Epithelial cell of alveolus of lung (primary cell): ENCODE measurements at places on chromosomes 1 and 21. TPM values are rescaled to one million over a fixed set of nuclear protein-coding genes. Genes with fewer than 3 reads are reported as not detected.

The NBPF20 gene
- total RNA-seq: 1.0 and 2.5 TPM in 2 replicates

The TFF3 gene
- 0.52 TPM in 1 of 2 replicates, not detected in the other for total RNA-seq

The PRMT6 gene
- total RNA-seq: 17.6 and 27.2 TPM in 2 replicates

The LCE1E gene
- total RNA-seq: not detected in 2 replicates

The HUNK gene
- not detected in 2 replicates for total RNA-seq

The DMRTA2 gene
- under 0.01 TPM in 1 of 2 replicates, not detected in the other for total RNA-seq

The CTBS gene
- total RNA-seq: 11.9 and 21.2 TPM in 2 replicates

The FAM72D gene
- total RNA-seq: 0.40 and 1.6 TPM in 2 replicates

The FLG gene
- total RNA-seq: under 0.01 TPM in 1 of 2 replicates, not detected in the other

The RGSL1 gene
- total RNA-seq: not detected in 2 replicates

The MYCL gene
- 0.32 and 0.52 TPM in 2 replicates for total RNA-seq

The HES2 gene
- total RNA-seq: 0.08 and 5.0 TPM in 2 replicates

The HEYL gene
- total RNA-seq: 0.48 and 14.0 TPM in 2 replicates

The BPNT1 gene
- 19.1 and 25.9 TPM in 2 replicates for total RNA-seq

The AIRE gene
- 0.08 TPM in 1 of 2 replicates, not detected in the other for total RNA-seq

The FNDC7 gene
- 0.13 TPM in 1 of 2 replicates, not detected in the other for total RNA-seq

The MAP3K21 gene
- 0.24 and 0.78 TPM in 2 replicates for total RNA-seq

The MAP1LC3C gene
- total RNA-seq: not detected in 2 replicates

The CFAP107 gene
- not detected in 2 replicates for total RNA-seq

The S100A3 gene
- total RNA-seq: 3.7 and 7.1 TPM in 2 replicates

The TNFSF4 gene
- 3.3 and 100 TPM in 2 replicates for total RNA-seq

The IL12RB2 gene
- not detected in 2 replicates for total RNA-seq

The CFH gene
- total RNA-seq: 50.0 and 121 TPM in 2 replicates

The PPOX gene
- total RNA-seq: 10.9 and 12.7 TPM in 2 replicates

The MEGF6 gene
- 2.8 and 3.8 TPM in 2 replicates for total RNA-seq

The NBPF6 gene
- not detected in 2 replicates for total RNA-seq

The FMO5 gene
- 0.13 and 0.72 TPM in 2 replicates for total RNA-seq

The TSPEAR gene
- not detected in 2 replicates for total RNA-seq

The DYNLT5 gene
- total RNA-seq: 0.78 TPM in 1 of 2 replicates, not detected in the other

The SNRPE gene
- total RNA-seq: 69.9 and 90.6 TPM in 2 replicates

The DCST1 gene
- total RNA-seq: not detected in 2 replicates

The KRTAP11-1 gene
- not detected in 2 replicates for total RNA-seq

The OR2T2 gene
- total RNA-seq: not detected in 2 replicates

The CFAP45 gene
- 0.48 and 0.65 TPM in 2 replicates for total RNA-seq
